ENCODE measurements at places on chromosomes 6 and 20.

GRCh38 chr6:10429638-10430427 lies 15.0 kb upstream of the TFAP2A start:
- no peak for DNase-seq

DNA sequence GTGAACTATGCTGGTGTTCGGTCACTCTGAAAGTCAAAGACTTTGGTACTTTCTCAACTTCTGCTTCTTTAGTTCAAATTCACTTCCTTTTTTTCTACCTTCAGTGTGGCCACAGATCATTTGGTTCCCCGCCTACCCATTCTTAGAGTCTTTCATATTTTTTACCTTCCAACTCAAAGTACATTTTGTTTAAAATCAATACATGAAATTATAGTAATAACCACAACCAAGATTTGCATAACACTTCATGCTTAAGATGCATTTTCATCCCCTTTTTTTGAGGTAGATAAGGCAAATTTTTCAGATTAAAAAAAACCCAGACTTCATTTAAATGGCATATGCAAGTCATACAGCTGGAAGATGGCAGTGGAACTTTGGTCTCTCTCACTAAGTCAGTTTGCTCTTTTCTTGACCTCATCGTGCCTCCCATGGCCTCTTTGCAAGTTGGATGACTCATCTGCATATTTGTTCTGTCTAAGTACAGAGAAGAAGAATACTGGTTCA lies 11.9 kb upstream of the CNR1 start:
- DNase-seq = no peak

- DNase-seq = no peak
Measured at GRCh38 chr20:46872328-46873211, 22.1 kb upstream of the EYA2 start.

- no peak for DNase-seq
Measured at GRCh38 chr6:15712797-15713196, 50.0 kb upstream of the DTNBP1 start.

DNA sequence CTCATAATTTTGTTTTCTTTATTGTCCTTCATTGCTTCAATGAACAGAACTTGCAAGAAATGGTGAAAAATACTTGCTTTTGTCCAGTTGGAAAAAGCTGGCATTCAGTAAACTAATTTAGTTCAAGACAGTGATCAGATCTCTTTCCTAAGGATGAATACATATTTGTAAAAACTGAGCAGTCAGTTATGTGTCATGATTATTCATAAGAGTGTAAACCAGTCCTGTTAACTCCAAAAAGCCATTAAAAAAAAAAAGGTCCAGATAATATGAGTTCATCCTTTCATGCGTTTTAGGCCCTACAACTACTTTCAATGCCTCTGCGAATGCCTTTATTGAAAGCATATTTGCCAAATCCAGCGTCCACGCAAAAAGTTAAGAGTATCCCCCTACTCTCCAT lies 609 bp downstream of the PGM3 start:
- DNase-seq = no peak

DNA sequence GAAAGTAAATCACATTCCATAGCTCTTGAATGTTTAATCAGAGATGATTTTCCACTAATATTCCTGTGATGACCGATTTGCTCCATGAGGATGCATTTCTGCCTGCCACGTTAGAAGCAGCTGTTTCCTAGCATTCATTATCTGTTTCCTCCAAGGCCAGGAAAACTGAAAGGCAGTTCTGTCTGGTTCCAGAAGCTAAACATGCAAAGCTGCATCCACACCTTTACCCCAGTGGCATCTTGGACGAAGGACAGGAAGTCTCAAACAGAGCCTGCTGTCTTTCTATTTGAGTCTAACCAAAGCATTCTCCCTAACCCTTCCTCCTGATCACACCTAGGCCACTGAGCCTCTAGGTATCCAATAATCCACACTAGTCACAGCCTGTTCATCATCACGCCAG lies 27.6 kb downstream of the CNKSR3 start:
- DNase-seq = no peak

DNA sequence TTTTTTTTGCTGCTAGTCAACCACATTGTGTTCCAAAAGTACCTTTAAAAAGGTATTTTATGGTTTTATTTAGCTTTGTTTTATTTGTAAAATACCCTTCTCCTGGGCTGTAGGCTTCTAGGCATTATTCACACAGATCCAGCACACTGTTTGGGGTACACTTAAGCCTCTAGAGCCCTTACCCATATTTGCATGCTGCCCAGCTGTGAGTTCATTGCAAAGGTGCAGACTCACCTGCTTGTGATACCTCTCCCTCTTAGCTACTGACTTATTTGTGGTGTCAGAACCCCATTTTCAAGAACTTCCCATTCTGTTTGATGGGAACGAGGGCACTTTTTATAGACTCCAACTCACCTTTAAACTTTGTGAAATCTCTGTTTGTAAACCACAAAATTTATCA lies 69.8 kb downstream of the RIN2 start:
- DNase-seq = no peak

DNA sequence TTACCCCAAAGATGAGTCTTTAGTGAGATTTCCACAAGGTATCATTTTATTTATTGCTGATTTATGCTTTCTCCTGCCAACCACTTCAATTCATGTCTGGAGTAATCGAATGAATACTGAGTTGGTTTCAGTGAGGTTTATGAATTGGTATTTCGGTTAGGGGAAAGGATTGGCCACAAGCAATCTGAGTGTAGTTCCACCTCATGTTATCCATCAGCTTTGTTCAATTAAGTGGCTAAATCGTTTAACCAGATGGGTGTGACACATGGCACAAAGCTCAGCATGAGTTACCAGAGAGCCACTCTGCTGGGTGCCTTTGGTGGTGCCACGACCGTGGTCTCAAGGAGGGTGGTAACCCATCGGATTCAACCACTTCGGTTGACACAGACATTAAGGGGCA lies 148.2 kb downstream of the FNDC1 start:
- DNase-seq = no peak

- DNase-seq = peak; percentile 66
Measured at GRCh38 chr6:53628354-53629119, 37.0 kb downstream of the KLHL31 start.
